ENCODE measurements at places on chromosomes 12 and 14.

DNA sequence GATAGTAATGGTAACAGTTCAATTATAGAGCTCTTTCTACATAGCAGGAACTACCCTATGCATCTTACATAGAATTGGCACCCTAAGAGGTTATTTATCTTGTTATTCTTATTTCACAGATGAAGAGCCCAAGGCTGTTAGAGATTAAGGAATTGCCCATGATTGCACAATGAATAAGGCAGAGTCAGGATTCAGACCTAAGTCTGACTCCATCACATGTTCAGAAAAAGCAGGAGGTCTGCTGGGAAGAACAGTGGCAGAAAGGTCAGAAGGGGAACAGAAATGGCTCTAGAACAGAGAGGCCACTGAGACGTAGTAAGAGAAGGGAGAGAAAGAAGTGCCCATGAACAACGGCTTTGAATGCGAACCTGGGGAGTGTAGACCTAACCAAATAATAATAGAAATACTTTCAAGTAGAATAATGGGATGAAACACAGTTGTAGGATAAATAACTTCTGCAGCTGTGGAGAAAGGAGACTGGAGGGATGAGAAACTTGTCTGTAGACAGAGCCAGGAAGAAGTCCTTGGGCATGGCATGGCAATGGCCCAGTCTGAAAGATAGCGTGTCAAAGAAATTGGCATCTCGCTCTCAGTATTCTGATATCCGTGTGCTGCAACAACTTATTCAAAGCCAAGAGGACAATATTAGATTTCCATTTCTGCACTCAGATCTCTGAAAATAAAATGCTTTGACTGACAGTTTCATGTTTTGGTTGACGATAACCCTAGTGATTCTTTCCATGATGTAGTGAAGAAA lies 17.6 kb downstream of the MYBPC1 start:
- DNase-seq = no peak

- DNase-seq = no peak
Observed at GRCh38 chr14:72613231-72613974, 280.5 kb downstream of the DPF3 start.

DNA sequence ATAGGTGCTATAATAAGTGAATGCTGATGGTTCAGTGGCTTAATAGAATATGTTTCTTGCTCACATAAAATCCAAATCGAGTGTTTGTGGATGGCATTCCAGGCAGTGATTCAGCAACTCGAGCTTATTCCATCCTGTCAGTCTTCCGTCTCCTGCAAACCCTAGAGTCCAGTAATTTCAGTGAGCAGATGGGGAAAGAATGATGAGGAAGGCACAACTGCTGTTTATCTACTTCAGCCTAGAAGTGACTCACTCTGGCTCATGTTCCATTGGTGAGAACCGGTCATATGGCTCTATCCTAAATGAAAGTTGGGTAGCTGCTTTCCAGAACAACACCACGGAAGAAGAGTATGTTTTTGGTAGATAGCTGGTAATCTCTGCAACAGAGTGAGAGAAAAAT lies 421.8 kb upstream of the PDE3A start:
- peak; percentile 98 for DNase-seq

- no peak for DNase-seq
Observed at GRCh38 chr14:104660597-104660996, 28.8 kb upstream of the INF2 start.

DNA sequence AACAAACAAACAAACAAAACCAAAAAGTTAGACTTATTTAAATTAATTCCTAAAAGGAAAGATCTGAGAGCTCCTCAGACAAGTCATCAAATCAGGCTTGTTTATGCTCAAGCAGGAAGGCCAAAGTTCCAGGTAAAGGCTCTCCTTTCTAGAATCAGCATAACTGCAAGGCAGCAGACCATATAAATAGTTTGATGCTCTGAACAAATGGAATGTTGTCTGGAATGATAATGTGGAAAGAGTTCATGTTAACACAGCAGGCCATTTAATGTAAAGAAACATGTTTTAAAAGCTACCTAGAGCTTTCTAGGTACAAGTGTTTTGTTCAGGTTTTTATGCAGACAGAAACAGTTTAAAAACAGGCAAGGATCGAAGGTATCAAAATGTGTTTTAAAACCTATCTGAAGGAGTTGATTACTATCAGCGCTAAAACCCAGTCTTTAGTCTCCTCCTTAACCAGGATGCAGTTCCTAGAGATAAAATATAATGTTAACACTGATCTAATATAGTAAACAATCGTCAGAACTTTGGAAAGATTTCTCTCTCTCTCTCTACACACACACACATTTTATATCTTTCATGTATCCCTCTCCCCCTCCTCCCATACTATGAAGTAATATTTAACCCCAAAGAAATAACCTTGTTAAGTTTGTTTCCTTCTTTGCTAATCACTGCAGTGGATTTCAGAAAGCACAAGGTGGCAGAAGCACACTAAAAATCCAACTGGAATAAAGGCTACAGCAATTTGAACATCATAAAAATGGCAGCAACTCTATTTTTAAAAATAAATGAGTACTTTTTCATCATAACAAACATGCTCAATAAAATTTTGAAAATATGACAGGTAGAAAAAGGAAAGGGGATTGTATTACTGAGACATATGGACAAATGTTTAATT lies 135.5 kb downstream of the PAWR start:
- DNase-seq = peak; percentile 36

- no peak for DNase-seq
Observed at GRCh38 chr12:68286396-68286795, 33.0 kb upstream of the IL22 start.

- DNase-seq = no peak
Observed at GRCh38 chr12:768434-768833, 16.1 kb downstream of the WNK1 start.

- DNase-seq = no peak
Observed at GRCh38 chr12:119307747-119308146, 26.8 kb upstream of the CCDC60 start.

- peak; percentile 27 for DNase-seq
Observed at GRCh38 chr12:110001596-110001995, 2.4 kb downstream of the ANKRD13A start.

DNA sequence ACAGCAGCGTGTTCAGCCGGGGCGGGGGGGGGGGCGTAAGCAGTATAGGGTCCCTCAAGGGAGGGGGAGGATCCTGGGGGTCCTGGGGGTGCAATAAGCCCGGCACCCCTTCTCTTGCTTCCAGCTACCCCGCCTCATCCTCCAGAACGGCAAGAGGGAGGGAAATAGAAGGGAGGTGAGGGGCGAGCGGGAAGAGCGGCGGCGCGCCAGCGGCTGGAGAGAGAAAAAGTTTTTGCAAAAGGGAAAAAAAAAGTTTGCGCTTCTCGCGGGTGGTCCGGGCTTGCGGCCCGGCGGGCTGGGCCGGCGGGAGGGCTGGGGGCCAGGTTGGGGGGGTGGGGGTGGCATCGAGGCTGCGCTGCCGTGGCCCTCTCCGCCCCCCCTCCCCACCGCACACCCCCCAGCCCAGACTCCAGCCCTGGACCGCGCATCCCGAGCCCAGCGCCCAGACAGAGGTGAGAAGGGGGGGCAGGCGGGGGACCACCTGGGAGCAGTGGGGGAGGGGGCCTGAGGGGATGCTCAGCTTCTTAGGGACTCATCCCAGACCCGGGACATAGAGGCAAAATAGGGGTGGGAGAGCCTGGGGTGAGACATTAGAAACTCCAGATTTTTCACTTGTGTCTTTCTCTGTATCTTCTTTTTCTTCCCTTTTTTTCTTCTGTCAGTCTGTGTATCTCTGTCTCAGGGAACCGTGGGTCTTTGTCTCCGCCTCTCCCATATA lies at the start of gene GLI1:
TSS of gene GLI1 (plus strand) at position 36 of the 718 bp plus-strand sequence. CDS start 3,907 bp downstream, outside the sequence.
- no peak for DNase-seq

- no peak for DNase-seq
Observed at GRCh38 chr12:102816816-102817434, 100.1 kb downstream of the PAH start.

- DNase-seq = no peak
Observed at GRCh38 chr12:93766796-93767523, 89.8 kb downstream of the CRADD start.

- no peak for DNase-seq
Observed at GRCh38 chr14:56199982-56200577, 81.9 kb downstream of the PELI2 start.

DNA sequence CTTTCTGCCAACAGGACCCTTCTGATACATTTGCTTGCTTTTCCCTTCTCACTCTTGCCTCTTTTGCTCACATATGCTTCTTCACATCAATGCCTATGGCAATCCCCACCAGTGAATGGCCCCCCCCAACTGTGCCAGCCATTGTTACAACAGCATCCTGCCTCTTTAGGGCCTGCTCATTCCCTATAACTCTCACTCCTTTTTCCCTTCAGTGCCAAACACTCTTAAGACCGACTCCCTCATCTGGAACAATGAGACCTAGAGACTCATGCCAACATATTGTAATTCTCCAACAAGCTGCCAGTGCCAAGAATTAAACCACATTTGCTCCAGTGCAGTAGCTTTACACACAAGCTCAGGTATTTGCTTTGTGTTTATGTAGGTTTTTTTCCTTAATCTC lies 189.0 kb downstream of the SOX5 start:
- no peak for DNase-seq

- no peak for DNase-seq
Observed at GRCh38 chr14:68020493-68020892, 200.9 kb downstream of the RAD51B start.
